Colonic mucosa (tissue), 4 donors: ENCODE measurements at places on chromosomes 1 and 21.

GRCh38 chr1:205632669-205633169, 908 bp upstream of the ELK4 start:
- no peak for DNase-seq

DNA sequence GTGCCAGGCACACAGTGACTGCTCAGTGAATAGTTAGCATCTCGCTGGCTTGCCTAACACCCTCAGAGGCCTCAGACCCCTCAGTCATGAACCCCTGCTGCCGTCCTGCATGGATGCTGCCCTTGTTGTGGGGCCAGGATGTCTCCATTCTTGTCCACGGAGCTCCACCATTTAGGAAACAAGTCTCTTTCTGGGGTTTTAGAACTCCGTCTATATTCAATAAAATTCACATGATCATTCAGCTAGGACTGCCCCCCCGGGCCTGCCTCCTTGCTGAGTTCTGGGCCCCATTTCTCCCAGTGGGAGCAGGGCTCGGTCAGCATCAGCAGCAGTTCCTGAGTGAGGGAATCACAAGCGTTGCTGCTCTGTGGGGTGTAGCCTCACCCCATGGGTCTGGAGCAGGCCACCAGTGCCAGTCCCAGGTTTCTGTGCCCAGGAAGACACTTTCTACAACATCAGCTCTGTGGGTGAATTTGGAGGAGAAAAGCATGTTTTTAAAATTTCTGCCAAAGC, 134.1 kb downstream of the RHOU start:
- DNase-seq = peak; percentile 13

DNA sequence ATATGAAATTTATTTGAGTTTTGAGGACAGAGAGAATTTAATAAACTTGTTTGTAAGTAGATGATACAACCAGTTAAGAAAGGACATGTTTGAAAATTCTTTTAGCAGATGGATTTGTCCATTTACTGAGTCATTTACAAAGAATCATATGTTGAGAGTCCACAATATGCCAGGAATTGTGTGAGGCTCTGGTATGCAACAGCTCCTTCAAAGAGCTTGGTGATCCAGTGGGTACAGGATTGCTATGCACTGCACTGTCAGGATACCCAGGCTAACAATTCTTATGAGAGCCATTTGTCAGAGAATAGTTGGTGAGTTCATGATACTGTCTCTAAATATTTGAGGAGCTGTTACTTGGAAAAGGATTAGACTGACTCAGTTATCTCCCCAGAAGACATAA, 11.0 kb downstream of the DNM3 start:
- DNase-seq = no peak

DNA sequence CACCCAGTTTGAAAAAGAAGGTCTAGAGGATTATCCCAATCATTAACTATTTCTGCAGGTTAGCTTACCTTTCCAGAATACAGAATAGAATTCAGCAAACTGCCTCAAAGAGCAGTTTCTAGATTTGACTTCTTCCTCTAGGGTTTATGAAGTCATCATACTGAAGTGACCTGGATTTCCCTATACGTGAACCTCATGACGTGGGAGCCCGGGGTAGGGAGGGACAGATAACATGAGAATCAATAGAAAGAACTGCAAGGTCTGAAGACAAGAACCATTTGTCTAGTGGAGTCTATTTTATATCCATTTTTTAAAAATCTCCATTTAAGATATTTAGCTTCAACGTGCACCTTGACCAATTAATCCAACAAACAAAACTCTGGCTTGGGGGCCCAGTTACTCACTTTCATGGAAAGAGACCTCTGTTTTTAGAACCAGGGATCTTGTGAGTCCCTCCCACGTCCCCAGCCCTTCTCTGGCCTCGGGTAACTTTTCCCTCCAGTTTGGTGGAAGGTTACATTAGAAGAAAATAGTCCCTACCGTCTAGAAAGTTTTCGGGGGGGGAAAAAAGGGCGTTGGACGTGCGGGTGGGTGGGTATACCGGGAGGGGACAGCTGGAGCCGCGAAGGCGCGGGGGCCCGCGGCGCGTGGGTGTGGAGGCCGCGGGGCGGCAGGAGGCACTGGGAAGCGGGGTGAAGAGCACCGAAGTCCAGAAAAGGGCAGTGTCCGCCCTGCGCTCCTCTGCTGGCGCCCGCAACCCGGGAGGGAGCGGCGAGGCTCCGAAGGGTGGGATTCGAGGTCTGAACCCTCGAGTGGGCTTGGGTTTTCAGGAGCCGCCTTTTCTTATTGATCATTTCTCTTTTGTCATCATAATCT, 13.8 kb upstream of the POGZ start:
- DNase-seq = peak; percentile 54

- DNase-seq = no peak
Measured at GRCh38 chr1:68285046-68285445, 52.7 kb upstream of the WLS start.

GRCh38 chr1:156445789-156446263, 54.7 kb downstream of the MEF2D start:
- peak; percentile 85 for DNase-seq

- peak; percentile 38 for DNase-seq
Measured at GRCh38 chr1:230501849-230502248, 75.7 kb upstream of the PGBD5 start.

GRCh38 chr1:160862203-160863060, at the start of gene CD244:
Gene CD244 (minus strand): TSS chr1:160862887. CDS start chr1:160862677, 210 bp downstream.
- no peak for DNase-seq

DNA sequence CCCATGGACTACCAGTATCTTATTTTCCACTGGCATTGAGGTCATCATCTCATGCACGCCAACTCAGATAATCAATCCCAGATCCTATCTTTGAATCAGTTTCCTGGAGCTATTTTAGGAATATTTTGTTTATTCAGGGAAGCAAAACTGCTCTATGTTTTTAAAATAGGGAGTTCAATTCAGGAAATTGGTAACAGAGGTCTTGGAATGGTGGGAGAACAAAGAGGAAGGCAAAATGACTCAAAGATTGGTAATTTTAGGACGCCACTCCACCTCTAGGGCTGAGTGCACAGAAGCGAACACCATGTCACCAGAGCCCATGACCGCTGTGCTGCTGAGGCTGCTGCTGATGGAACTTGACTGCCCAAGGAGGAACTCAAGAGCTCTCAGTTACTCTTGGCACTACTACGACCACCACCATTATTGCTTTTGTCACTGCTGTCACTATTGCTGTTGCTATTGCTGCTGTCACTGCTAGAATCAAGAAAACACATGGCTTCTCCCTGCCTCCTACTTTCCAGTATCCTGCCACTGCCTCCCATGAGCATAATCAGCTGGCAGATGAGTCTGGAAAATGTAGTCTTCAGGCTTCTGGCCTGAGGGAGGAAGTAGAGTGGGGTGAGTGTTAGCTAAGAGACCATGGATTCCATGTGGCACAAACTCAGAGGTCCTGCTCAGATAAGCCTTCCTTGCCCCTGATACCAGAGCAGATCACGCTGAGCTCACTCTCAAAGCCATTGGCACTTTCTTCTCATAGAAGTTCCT, 71.6 kb upstream of the CNIH3 start:
- no peak for DNase-seq

DNA sequence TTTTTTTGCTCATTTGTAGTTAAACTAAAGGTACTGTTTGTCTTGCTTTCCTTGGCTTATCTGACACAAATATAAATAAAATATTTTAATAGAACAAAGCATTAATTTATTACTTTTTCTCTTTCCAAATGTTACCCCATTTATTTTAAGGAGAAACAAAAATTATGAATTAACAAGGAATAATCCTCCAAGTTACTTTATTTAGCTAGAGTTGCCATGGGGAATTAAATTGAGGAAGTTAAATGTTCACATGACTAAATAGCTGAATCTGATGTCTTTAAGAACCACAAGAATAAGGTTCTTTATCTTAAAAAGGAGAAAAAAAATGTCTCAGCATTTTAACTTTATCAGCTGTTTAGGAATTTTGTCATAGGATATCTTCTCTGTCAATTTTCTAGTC, 12.3 kb downstream of the ATG4C start:
- no peak for DNase-seq

GRCh38 chr1:93566227-93566626, 115.4 kb downstream of the BCAR3 start:
- DNase-seq = no peak

- no peak for DNase-seq
Measured at GRCh38 chr1:36517011-36517771, 34.5 kb upstream of the CSF3R start.

- DNase-seq = no peak
Measured at GRCh38 chr21:22200378-22201092, 1202.3 kb downstream of the NCAM2 start.

DNA sequence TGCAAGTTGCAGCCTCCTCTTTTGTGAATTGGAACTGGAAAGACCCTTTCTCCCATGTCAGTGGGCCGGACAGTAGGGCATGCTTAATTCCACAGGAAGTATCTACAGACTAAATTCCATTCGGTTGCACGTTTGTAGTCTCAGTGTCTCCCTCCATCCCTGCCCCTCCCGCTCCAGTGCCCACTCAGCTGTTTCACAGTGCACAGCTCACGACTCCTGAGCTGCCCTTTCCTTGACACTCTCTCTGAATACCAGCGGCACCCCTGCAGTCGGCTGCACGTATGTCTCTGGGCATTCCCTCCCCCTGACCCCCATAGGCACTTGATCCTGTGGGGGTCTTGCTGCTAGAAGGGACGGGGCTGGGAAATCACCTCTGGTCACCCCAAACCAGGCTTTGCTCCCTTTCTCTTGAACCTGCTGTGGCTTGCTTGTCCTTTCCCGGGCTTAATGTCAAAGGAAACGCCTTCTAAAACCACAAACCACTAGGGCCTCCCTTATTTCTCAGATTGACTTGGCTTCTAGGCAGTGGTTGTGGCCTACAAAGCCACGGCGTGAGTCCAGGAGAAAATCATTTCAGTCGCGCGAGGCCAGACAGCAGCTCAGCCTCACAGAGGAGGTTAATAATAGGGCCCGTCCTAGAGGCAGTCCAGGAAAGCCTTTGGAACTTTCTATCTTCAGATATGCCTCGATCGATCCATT, 365.3 kb upstream of the PROX1 start:
- DNase-seq = no peak

GRCh38 chr1:157360023-157360390, 192.3 kb downstream of the FCRL5 start:
- DNase-seq = no peak

GRCh38 chr21:29985866-29986265, 46.1 kb upstream of the GRIK1 start:
- no peak for DNase-seq

- no peak for DNase-seq
Measured at GRCh38 chr1:170290991-170291390, 145.2 kb downstream of the NTMT2 start.

- no peak for DNase-seq
Measured at GRCh38 chr1:186102547-186103148, 272.4 kb downstream of the TPR start.

- peak; percentile 59 for DNase-seq
Measured at GRCh38 chr1:3186526-3186921, 117.5 kb downstream of the PRDM16 start.

GRCh38 chr21:42384156-42384945, 11.5 kb downstream of the TMPRSS3 start:
- no peak for DNase-seq

DNA sequence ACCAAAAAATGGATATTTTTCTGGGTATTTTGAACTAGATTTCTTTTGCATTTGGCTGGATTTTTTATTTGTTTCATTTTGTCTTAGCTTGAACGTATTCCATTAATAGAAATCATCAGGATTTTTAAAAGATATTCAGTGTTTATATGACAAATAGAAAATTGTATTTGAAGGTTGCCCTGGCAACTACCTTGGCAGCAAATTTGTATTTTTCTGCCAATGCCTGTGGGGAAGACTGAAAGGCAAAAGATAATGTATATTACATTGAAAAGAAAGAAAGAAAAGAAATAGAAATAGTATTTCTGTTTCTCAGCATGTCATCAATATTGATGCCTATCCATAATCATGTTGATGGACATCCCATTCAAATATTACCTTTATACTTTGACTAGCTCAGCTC, 16.8 kb downstream of the VCAM1 start:
- no peak for DNase-seq

DNA sequence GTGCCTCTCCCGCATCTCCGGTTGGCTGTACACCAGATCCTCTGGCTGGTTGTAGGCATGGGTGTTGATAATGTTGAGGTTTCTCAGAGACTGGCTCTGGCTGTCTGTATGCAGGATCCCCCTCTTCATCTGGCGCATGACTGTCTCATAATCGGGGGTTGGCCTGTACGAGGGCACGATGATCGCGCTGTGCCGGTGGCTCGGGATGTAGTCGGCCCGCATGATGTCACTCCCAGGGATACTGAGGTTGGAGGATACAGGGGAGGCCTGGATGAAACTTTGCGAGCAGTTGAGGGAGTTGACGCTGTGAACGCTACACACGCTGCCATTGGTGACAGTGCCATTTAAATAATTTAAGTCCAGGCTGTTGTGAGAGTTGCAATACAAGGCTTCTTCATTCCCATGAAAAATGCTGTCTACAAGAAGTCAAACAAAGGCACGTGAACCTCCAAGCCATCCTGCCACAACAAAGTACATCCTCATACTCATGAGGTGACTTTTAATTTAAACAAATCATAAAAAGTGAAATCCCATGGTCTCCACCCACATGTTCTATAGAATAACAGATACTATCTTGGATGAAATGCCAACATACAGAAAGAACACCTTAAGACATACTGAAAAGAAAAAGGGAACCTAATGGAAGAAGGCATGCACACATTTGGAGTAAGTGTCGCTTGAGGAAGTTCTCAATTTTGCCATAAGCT, 103.6 kb downstream of the SMYD2 start:
- no peak for DNase-seq

GRCh38 chr1:223659711-223660110, 5.8 kb downstream of the CAPN8 start:
- no peak for DNase-seq

DNA sequence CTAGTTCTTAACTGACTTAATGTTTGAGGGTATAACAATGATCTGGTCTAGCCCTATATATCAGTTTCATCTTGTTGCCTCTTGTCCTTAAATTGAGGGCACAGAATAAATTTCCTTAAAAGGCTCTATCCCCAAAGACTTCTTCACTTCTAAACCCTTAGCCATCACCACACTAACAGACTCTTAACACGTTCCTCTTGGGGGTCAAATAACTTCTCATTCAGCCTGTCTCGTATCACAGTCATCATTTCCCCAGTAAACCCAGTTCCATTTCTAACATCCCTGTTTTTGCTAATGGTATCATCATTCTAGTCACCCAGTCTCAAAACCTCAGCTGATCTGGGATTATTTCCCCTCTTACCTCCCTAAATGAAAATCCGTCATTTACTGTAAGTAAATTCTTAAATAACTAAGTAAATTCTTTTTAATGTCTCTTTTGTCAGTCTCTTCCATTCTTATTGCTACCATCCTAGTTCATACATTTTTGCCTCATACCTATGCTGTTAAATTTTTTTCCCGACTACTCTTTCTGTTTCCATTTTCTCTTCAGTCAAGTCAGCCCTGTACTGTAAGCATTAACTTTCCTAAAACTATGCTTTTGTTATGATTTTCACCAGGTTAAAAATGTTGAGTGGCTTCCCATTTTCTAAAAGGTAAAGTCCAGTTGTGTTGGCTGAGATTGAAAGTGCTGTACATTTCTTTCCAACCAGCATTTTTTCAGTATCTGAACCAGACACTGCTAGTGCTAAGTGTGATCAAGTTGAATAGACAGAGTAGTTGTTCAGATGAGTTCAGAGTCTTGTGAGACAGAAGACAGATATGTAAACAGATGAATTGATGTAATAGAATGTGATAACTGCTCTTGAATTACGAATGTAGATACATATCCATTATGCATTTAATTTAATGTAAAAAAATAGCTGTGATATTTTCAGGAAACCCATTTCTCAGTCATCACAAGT, 6.9 kb downstream of the CTTNBP2NL start:
- DNase-seq = no peak
